ENCODE measurements at places on chromosomes 1 and 21. TPM values are rescaled to one million over a fixed set of nuclear protein-coding genes. Genes with fewer than 3 reads are reported as not detected.

DNA sequence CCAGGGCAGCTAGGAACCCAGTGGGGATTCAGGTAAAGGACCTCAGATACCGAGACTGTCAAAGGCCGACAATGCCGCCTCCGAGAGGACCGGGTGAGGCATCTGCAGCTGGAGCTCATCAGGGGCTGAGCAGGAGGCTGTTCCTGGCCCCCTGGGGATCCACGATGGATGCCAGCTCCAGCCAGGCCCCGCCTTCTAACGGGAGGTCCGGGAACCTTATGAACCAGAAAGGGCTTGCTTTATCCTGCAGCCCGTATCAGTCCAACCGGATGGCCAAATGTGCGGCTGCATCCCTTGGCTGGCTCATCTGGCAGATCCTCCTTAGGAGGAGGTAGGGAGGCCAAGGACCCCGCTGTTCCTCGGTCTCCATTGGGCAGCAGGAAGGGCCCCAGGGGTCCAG, 32.0 kb downstream of the SLC45A1 start:
- no peak for DNase-seq

GRCh38 chr1:84282780-84283333, 18.7 kb upstream of the SAMD13 start:
- DNase-seq = no peak

- no peak for DNase-seq
Observed at GRCh38 chr1:179296356-179297104, 2.9 kb downstream of the SOAT1 start.

DNA sequence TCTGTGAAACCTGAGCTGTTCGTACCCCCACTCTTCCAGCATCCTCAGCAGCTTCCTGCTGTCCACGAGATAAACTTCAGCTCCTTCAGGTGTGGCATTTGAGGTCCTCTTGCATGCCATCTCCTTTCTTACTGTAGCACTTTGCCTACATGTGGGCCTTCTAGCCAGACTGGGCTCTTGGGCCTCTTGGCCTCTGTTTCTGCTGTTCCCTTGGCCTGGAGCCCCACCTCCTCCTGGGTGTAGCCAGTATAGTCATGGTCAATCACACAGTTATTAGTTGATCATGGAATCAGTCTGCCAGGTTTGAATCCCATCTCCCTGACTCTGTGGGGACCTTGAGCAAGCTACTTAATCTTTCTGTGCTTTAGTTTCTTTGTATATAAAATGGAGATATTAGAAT, 26.4 kb downstream of the TMEM53 start:
- DNase-seq = no peak

DNA sequence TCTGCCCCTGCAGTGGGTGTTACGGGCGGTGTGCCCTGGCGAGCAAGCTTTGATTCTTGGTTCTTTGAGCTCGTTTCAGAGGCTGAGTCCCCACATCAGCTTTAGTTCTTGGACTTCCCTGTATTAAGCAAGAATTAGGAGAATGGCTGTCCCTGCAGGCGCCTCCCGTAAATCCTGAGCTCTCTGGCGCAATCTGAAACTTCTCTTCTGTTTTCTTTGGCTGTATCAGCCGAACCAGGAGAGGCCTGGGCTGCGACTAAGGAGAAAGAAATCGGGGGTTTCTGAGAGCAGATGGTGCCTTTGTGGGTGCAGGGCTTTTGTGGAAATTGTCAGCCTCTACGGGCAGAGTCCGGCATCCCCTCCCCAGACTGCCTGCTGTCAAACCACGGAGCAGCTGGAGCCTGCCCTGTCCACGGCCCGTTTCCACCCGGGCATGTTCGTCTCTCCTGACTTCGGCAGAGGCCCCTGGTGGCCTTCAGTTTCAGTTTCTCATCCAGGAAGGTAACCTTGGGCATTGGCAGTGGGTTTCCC, 17.9 kb downstream of the CSTB start:
- DNase-seq = no peak

DNA sequence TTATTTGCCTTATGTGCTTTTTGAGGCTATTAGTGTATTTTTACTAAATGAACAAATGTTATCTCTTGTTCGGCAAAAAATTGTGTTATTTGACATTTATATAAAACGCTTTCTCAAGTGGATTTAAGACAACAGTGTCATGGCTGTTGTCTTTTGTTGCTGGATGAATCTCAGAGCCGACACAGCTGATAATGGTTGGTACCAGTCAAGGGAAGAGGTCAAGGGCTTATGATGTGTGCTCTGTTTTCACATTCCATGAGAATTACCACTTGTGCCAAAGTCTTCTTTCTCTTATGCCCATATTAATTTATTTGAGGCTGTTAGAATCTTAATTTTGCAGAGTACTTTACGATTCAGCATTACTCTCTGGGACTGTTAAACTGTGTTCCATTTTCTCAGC, 17.9 kb upstream of the CD101 start:
- no peak for DNase-seq

GRCh38 chr1:167430849-167431242, 87.5 kb downstream of the CD247 start:
- no peak for DNase-seq

DNA sequence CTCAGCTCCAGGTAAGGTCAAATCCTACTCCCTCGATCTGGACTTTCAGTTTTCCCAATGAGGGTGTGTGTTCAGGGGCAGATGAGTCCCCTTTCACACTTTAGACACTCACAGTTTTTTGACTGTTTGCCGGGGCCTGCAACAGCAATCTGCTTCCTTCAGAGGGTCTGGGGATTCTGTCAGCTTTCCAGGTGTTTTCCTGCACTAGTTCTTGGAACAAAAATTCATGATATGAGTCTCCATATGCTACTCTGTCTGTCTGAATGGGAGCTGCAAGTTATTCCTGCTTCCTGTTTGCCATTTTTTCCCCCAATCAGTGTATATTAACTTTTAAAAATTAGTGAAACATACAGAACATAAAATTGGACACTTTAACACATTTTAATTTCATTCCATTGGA, 24.3 kb downstream of the CYP4B1 start:
- no peak for DNase-seq

- DNase-seq = no peak
Observed at GRCh38 chr1:166036092-166036491, 130.7 kb downstream of the FAM78B start.

GRCh38 chr21:35381743-35382310, 332.7 kb upstream of the RUNX1 start:
- no peak for DNase-seq

DNA sequence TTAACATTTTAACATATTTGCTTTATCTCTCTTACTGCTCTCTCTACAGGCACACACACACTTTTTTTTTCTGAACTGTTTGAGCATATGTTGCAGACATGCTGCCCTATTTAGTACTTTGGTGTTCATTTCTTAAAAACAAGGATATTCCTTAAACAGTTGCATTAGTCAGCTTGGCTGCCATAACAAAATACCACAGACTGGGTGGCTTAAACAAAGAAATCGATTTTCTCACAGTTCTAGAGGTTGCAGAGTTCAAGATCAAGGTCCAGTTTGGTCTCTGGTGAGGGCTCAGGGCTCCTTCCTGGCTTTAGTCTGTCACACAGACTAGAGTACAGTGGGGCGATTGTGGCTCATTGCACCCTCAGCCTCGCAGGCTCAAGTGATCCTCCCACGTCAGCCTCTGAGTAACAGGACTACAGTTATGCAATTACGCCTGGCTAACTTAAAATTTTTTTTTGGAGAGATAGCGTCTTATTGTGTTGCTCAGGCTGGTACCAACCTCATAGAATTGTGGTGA, 46.7 kb downstream of the RPRD2 start:
- no peak for DNase-seq

TFF3 gene
- total RNA-seq = 5.4 TPM

OR2T34 gene
- total RNA-seq = not detected

TEX38 gene
- total RNA-seq = not detected

LRRC38 gene
- total RNA-seq = not detected

PGBD5 gene
- total RNA-seq = 0.12 TPM

KLHDC7A gene
- total RNA-seq = not detected

All from glomerular endothelial cell (primary cell).